GM23248 (cell line): ENCODE measurements at places on chromosomes 3 and 15. TPM values are rescaled to one million over a fixed set of nuclear protein-coding genes. Genes with fewer than 3 reads are reported as not detected.

GRCh38 chr15:88897142-88897455, 1.8 kb upstream of the HAPLN3 start:
- no peak for DNase-seq

- peak; percentile 48 for DNase-seq
Observed at GRCh38 chr3:147422601-147423536, 13.7 kb downstream of the ZIC1 start.

DNA sequence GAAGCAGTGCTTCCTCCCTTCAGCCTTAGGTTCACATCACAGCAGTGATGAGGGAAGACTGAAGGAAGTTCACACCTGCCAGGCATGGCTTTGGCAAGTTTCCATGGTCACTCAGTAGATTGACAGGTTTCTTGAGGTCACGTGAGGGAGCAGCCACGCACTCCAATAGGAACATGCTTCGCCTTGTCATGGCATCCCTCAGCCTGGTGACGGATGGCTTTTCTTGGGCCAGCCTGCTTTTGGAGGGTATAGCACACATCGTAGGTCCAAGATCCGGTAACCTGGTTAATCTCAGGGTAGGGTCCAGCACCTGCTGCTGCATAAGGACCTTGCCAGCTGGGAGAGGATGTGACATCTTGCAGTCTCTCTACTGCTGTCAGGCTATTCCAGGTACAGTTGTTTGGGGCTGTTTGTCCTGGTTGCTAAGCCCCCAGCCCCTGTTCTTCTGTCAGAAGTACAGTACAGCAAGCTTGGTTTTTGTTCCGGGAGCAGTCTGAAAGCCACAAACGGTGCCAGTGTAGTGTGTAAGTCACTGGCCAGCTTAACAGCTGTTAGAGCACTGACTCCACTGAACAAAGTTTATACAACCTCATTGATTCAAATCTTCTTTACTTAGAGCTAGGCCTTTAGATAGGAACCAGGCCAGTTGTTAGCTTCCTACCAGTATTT, 42.3 kb downstream of the PSMD6 start:
- no peak for DNase-seq

DNA sequence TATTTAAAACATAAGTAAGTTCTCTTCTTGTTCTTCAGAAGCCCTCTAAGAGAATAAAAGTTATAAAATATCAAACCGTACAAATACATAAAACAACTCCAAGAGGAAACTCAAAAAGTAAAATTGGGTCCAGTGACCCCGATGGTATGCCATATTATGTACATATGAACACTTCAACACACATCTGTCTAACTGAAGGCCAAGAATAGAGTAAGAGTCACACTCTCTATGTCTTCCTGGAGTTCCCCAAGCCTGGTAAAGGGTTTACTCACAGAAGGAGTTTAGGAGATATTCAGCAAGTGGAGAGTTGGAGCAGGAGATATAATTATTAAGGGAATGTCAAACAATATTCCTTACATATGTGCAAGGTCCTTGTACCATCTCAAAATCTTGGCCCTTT, 101.3 kb upstream of the EIF1B start:
- peak; percentile 5 for DNase-seq

DNA sequence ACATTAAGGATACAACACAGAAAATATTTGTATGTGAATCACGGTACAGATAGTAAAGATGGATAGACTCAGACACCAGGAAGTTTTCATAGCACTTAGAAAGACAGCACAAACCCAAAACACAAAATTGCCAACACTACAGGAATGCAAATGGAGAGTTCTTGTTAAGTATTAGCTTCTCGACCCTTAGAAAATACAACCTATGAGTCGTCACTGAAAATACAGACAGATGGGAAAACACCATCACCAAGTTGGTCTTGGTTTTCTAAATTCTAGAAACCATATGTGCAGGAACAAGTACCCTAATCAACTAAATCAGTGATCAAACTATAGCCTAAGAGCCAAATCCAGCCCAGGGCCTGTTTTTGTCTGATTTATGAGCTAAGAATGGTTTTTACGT, 50.7 kb downstream of the PEAK1 start:
- peak; percentile 4 for DNase-seq

DNA sequence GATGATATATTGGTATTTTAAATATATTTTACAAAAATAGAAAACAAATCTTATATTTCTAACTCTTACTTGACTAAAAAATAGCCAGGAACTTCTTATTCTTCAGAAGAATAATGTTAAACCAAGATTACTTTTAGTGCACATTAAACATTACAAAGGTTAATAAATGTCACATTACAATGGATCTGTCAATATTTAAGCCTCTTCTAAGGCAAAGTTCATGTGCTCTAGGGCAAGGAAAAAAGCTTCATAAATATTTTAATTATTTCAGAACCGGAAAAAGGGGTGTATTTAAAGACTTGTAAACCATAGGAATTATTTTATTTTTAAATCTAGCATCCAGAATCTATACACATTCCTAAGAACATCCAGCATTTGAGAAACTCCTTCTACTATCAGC, 166.9 kb upstream of the ROBO2 start:
- DNase-seq: no peak

DNA sequence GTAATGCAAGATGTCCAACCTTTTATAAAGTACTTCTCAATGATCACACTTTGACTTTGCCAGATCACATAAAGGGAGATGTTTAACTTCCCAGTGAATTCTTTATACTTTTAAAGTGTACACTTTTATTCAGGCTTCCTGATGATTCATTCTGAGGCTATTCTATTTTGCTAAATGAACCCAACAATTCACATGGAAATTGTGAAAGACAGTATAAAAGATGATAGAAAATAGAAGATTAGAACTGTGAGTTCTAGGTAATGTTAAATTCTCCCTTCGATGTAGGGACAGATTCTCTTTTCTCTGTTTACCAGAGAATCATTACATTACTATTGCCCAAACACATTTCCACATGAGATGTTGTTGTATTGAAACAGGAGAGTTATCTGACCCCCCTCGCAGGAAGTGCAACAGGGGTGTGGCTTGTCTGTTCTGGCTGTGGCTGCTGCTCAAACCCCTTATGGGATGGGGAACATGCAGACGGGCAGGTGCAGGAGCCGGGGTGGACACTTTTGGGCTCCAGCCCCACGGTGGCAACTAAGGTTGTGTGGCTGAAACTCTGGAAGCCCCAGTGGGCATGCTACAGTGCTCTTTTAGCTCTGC, 131.3 kb upstream of the LRTM1 start:
- DNase-seq: peak; percentile 59

- no peak for DNase-seq
Observed at GRCh38 chr3:89867286-89867685, 759.9 kb downstream of the EPHA3 start.

- peak; percentile 43 for DNase-seq
Observed at GRCh38 chr3:99627062-99627826, 11.2 kb upstream of the COL8A1 start.

Gene C3orf49
- total RNA-seq: not detected in 2 replicates

Gene C3orf85
- total RNA-seq: not detected in 2 replicates

Gene TMEM45A
- 84.9 and 87.7 TPM in 2 replicates for total RNA-seq

Gene RASL12
- not detected in 2 replicates for total RNA-seq

Gene ADIPOQ
- total RNA-seq: not detected in 2 replicates

Gene TRH
- total RNA-seq: not detected in 2 replicates

Gene CELF6
- total RNA-seq: 0.22 and 1.0 TPM in 2 replicates

Gene SPATA12
- total RNA-seq: not detected in 2 replicates

Gene DNAH12
- 0.54 TPM in 1 of 2 replicates, not detected in the other for total RNA-seq

Gene RBM5
- 86.1 and 152 TPM in 2 replicates for total RNA-seq
